ENCODE measurements at places on chromosomes 6 and 20. TPM values are rescaled to one million over a fixed set of nuclear protein-coding genes. Genes with fewer than 3 reads are reported as not detected.

DNA sequence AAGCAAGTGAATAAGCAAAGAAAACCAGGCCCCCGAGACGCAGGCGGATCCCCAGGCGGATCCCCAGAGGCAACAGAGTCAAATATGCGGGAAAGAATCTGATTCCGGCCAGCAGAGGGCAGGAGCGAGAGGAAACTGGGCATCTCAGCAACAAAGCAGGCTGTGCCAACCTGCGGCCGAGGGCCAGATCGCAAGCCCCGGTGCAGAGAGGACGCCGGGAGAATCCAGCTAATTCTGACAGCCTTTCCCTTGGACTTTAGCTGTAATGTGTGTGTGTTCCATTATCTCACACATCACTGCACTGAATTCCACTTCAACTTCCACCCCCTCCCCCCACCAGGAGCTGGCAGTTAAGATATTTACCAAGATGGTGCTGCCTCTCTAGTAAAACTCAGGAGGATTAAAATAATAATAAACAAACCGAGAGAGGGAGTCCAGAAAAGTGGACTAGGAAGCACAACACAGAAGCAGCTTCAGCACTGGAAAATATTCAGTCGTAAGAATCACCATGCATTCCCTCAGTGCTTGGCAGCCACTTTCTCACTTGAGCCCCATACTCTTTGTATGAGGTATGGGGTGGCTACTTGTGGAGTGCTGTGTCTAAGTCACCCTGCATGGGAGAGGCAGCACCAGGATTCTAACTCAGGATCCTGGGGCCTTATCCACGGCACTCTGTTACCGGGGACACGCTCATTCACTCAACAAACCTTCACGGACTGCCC, 66.2 kb upstream of the SNX9 start:
- H3K36me3 ChIP-seq, result no peaks in the 10 kb centered on the region
- H3K27me3 ChIP-seq, result no peaks in the 10 kb centered on the region
- no peak overlapping the region for H3K27ac ChIP-seq
- DNase-seq, result peak; percentile 87
- peaks cover 51% of the 10 kb centered on the region for H3K4me1 ChIP-seq

DNA sequence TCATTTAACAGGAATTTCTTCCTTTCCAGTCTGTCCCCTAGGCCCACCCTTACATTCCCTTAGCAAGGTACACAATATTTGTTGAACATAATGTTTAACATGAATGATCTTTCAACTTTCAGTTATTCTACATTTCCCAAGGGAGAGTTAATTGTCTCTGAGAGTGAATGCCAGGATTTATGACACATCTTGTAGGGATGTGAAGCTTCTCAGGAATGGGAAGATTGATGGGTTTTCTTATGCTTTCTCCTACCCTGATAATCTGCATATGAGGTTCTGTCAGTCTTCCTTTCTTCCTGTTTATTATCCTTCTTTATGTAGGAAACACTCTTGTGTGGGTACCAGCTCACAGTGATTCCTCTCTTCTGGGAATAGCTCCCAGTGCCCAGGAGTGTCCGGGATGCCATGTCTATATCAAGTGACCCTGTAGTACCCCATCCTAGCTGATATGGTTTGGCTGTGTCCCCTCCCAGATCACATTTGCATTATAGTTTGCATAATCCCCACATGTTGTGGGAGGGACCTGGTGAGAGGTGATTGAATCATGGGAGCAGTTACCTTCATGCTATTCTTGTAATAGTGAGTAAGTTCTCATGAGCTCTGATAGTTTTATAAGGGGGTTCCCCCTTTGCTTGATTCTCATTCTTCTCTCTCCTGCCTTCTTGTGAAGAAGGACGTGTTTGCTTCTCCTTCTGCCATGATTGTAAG, 7.1 kb upstream of the FYN start:
- peaks cover 6% of the 10 kb centered on the region for H3K36me3 ChIP-seq
- H3K4me3 ChIP-seq, result no peak overlapping the region
- peaks cover 9% of the 10 kb centered on the region for H3K27me3 ChIP-seq
- peaks cover 6% of the 10 kb centered on the region for H3K4me1 ChIP-seq
- no peak overlapping the region for H3K27ac ChIP-seq
- DNase-seq, result peak; percentile 11

DNA sequence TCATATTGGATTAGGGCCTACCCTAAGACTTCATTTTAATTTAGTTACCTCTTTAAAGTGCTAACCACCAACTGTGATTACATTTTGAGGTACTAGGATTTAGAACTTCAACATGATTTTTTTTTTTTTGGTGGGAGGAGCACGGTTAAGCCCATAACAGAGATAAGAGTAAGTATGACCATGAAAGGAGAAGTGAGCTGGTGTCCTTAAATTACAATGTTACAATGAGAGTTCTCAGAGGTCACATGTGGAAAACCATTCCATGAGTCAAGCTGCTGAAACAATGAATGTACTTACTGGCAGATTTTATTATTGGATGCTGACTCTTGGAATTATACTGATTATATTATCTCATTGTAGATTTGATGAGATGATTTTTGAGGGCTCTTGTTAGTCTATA, 779.3 kb upstream of the CITED2 start:
- H3K36me3 ChIP-seq, result peaks cover 6% of the 10 kb centered on the region
- no peaks in the 10 kb centered on the region for H3K27me3 ChIP-seq
- no peak overlapping the region for H3K27ac ChIP-seq
- no peak for DNase-seq
- H3K4me1 ChIP-seq, result no peaks in the 10 kb centered on the region

TCP11 gene
- total RNA-seq, result not detected

Data from MCF 10A (cell line).